ENCODE measurements at places on chromosomes 11 and 22.

DNA sequence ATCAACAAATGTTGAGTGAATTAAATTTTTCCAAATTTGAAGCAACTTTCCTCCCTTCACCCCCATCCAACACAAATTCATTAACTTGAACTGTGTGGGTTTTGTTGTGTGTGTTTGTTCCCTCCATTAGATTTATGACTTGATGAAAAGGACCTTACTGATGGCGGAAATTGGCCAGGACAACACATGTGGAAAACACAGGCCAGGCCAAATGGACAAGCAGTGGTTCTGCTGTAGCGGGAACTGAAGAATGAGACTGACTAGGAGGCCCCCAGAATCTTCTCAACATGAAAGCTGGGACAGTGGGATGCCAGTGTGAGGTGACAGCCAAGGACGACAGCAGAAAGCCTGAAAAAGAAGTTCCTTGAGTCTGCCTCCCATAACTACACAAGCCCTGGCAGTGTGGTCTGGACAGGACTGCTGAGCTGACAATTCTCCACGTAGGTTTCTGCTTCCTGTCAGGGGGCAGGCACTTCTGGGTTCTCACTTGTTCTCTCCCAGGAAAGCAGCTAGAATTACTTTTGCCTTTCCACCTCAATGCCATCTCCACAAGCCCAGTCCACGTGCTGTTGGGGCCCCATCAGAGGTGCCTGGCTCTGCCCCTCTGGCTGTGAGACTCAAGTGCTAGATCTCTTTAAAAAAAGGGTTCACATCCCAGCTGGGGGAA, 94.3 kb downstream of the ETS1 start:
- DNase-seq: no peak

GRCh38 chr11:70312401-70313357, 42.2 kb downstream of the PPFIA1 start:
- no peak for DNase-seq

GRCh38 chr11:106101819-106102218, 24.4 kb downstream of the AASDHPPT start:
- no peak for DNase-seq

DNA sequence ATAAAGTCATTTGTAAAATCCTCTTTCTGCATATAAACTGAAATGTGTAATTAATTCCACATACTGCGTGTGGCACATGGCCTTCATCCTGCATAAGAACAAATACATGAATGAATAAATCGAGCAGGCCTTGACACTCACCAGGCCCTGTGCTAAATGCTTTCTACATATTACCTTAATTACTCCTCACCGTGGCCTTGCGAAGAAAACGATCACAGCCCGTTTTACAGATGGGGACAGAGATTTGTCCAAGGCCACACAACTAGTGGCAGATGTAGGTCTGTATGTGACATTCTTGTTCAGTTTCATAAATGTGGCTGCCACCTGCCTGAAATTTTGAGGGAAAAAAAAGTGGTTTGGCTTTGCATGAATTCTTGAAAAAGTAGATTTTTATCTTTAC, 5.8 kb upstream of the CCND1 start:
- no peak for DNase-seq

DNA sequence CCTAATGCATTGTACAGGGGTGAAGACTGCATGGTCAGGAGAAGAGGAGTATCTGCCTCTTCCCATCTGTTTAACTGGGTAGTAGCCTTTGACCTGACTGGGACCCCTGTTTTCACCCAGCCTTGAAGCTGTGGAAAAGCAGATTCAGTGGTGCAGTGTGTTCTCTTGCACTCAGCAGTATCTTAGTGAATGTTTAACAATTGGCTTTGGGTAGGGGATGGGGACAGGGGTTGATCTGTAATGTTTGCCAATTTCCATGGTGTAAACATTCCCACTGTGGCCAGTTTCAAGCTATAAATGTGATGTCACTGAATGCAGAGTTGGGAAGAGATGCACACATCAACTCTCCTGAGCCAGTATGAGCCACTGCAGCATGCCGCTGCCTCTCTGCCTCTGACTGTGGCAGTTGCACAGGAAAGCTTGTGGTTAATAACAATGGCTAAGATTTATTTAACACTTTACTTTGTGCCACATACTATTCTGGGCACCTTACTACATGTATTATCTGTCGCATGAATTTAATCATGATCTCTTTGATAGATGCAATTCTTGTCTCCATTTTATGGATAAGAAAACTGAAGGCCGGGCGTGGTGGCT, 15.7 kb downstream of the FJX1 start:
- DNase-seq: no peak

- no peak for DNase-seq
Measured at GRCh38 chr11:73141031-73141308, 1.1 kb downstream of the FCHSD2 start.

GRCh38 chr11:33500861-33501479, 199.7 kb downstream of the C11orf91 start:
- no peak for DNase-seq

GRCh38 chr22:32596471-32596870, 121.9 kb downstream of the FBXO7 start:
- DNase-seq: no peak

DNA sequence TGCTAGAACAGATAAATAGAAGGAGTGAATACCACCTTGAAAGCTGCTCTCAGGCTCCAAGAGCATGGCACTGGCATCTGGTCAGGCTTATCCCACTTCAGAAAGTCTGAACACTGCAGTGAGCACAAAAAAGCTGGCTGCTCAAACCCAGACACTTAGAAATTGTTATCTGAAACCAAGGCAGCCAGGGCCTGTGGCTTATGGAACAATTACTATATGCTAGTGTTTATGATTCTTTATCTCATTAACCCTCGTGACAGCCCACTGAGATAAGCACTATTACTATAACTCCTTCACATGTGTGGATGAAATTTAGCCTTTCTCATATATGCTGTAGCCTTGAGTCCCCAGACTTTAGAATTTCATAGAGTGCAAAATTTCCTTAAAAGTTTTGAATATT, 400.2 kb downstream of the RAB38 start:
- DNase-seq: no peak

- no peak for DNase-seq
Measured at GRCh38 chr11:112062923-112063322, 10.9 kb downstream of the PIH1D2 start.

GRCh38 chr11:104329078-104329665, 165.2 kb upstream of the PDGFD start:
- DNase-seq: no peak

DNA sequence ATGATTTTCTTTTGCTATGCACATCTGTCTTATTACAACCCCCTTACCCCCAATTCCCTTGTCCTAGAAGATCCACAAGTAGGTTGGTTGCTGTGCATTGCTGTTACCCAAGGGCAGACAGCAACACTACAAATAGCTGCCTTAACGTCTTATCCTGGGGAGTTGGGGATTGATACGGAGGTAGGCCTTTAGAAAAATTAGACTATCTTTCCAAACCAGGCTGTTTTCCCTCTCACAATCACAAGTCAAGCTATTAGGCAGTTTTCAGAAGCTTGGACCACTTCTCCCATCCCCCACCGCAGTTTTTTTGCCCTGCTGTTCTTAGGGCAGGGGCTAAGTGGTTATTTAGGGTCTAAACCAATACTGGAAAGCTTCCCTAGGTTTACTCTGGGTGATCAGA, 2.8 kb upstream of the PHLDB1 start:
- no peak for DNase-seq

GRCh38 chr11:85628771-85629341, 463 bp downstream of the TMEM126B start:
- DNase-seq: no peak

- DNase-seq: no peak
Measured at GRCh38 chr11:91136631-91137030, 913.8 kb upstream of the CHORDC1 start.

- DNase-seq: no peak
Measured at GRCh38 chr11:77299528-77299993, 1.9 kb downstream of the GDPD4 start.

- no peak for DNase-seq
Measured at GRCh38 chr22:36362932-36363331, 24.8 kb downstream of the MYH9 start.

DNA sequence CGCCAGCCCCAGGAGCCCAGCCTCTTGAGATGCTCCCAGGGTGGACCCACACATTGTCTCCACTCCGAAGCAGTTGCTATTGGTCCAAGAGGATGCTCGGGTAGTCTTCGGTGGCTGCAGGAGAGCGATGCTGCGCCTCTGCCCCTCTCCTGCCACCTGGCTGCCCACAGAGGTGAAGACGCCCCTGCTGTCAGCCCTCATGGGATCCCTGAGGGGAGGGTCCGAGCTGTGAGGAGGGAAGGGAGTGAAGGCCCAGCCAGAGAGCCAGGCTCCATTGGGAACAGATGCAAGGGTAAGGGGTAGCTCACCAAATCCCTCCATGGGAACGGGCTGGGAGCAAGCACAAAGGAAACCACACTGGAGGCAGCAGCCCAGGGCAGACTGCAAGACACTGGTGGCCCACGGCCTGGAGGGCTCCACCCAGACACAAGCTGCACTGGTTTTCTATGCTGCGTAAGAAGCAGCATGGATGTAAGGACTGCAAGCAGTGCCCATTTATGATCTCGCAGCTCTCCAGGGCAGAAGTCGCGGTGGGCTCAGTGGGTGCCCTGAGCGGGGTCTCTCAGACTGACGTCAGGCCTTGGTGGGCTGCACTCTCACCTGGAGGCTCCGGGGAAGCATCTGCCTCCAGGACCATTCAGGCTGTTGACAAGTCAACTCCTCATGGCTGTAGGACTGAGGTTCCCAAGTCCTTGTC, 15.7 kb downstream of the TSPAN32 start:
- no peak for DNase-seq

DNA sequence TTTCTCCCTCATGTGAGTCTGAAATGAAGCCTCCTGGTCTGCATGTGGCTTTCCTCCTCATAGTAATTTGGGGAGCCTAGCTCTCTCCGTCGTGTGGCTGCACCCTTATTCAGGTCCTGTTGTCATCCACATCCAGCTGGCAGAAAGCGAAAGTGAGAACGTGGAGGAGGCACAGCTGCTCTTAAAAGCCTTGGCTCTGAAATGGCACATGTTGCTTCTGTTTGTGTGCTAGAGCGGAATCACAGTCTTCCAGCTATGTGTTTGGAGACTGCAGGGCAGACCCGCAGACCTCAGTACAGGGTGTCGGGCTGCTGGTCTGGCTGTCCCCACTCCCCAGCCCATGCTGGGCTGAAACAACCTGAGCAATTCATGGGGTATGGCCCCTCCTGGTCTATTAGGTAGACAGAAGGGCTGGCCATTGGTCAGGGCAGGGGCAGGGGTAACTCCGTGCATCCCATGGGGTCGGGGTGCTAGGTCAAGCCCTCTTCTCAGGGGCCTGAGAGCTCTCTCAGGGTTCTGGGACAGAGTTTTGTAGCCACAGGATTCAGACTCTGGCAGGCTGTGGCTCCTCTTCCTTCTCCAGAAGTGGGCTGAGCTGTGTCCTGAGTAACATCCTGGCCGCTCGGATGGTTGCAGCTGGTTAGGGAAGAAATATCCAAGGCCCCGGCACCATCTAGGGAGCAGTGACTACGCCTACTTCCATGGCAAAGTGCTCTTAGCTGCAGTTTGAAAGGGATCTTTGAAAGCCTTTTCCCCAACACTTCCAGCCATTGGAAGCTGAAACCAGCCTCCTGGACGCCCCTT, 50.6 kb downstream of the C11orf96 start:
- no peak for DNase-seq

- no peak for DNase-seq
Measured at GRCh38 chr22:17764036-17764435, 10.2 kb downstream of the BID start.

GRCh38 chr11:131495423-131495822, 125.0 kb downstream of the NTM start:
- DNase-seq: no peak

DNA sequence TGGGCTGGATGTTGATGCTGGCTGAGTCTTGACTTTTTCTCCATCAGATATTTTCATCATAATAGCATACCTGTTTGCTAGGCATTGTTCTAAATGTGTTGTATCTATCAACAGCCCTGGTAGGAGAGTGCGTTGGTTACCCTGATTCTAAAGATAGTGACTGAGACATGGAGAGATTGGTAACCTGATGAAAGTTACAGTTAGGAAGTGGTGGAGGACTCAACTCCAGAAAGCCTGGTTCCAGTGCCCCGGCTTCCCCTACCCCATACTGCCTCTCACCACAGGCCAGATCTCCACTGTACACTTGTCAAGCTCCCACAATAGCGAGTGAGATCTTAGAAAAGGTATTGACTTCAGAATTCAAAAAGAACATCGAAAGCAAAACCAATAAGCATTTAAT, 22.8 kb upstream of the RELT start:
- DNase-seq: no peak

GRCh38 chr11:73380331-73380730, 4.1 kb downstream of the RELT start:
- DNase-seq: no peak

DNA sequence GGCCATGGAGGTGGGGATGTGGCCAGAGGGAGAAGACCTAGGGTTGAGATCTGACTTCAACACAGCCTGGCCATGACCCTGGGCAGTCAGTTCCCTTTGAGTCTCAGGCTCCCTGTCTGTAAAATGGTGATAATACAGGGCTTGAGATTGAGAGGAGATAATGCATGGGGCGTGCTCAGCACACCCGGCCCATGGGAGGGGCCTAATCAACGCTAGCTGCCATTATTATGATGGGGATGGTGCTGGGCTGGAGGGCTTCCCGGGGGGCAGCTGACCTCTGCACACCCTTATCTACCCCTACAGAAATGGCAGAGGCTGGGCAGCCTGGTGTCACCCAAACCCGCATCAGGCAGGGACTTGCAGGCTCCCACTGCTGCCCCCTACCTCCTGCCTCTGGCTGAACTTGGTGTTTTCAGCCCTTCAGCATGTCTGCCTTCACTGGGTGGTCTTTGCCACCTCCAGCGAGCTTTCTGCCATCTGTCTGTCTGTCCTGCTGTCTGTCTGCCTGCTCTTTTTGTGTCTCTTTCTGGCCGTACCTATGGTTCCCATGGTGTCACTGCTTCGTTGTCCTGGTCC, 84.5 kb downstream of the CACNA1I start:
- DNase-seq: no peak

GRCh38 chr11:134497586-134497985, 85.5 kb upstream of the B3GAT1 start:
- no peak for DNase-seq

DNA sequence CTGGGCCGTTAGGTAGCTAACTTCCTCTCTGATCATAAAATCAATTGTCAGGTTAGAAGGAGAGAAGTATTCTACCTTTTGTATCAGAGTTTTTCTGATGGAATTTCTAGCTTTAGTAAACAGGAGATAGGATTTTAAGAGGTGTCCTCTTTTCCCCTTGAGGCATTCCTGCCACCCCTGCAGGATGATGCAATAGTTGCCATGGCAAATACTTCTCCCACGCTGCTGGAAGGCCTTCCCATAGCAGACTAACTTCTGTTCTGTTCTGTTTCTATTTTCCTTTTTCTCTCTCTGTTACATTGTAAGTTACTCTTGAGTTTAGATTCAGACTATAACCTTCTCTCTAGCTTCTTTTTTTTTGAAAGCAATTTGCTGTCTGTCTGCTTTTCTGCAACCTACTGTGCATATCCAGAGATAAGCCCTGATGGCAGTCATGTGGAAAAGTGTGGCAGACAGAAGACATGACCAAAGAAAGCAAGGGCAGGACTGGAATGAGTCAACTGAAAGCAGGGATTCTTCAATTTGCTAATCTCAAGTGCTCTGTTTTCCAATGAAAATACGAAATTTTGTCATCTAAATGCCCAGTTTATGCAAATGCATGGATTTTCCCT, 679.1 kb downstream of the DLG2 start:
- DNase-seq: no peak

- DNase-seq: no peak
Measured at GRCh38 chr11:121179306-121179705, 78.3 kb downstream of the TECTA start.

All from GM12864 (cell line).